Astrocyte of the hippocampus (primary cell): ENCODE measurements at places on chromosomes 7 and 10.

DNA sequence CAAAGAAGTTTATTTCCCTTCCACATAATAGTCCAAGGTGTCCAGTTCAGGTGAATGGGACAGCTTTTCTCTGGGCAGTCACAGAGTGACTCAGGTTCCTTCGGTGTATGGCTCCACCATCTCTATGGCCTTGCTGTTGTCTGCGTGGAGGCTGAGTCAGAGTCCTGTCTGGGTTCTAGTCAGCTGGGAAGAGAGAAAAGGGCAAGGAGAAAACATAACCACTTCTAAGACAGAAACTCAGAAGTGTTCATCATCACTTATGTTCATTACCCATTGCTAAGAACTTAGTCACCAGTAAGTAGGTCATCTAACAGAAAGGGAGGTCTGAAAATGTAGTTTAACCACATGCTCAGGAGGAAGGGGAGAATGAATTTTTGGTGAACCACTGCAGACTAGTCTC lies 32.4 kb upstream of the CCDC7 start:
- peak; percentile 92 for DNase-seq

- DNase-seq, result no peak
Measured at GRCh38 chr7:115494529-115495147, 535.9 kb downstream of the TFEC start.

DNA sequence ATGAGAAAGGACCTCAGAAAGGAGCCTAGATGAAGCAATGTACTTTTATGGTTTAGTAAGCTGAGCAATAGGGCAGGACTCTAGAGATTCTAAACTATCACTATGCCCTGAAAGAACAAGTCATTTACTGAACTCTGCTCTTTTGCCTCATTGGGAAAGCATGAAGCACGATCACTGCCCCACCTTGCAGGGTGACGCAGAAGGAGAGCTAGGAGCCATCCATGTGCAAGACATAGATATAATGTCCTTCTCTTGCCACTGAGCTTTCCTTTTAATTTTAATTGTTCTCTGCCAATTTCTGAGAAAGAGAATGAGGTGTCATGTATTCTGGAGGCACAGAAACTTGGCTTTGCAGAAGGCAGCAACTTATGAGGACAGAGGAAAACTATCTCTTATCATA lies 108.3 kb downstream of the SORCS1 start:
- no peak for DNase-seq

- DNase-seq, result no peak
Measured at GRCh38 chr7:6020371-6021286, 10.5 kb upstream of the ANKRD61 start.

GRCh38 chr7:42183547-42183946 lies 53.5 kb downstream of the GLI3 start:
- no peak for DNase-seq

DNA sequence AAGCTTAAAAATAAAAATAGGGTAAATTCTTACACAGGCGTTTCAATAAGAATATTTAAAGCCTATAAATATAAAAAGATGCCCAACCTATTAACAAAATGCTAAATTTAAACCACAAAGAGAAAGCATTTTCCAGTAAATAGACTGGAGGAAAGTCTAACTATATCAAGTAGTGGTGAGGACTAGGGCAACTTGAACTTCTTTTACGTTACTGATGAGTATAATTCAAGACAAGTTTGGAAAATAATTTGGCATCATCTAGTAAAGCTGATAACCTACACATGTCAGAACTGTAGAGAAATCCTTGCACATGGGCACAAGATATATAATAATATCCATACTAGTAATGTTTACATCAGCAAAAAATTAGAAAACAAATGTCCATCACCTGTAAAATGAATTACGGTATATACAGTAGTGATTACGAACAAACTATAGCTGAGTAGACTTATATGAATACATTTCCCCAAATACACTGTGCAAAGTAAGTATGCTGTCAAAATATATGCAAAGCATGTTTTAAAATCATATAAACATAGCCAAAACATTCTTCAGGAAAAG lies 27.4 kb downstream of the CRPPA start:
- no peak for DNase-seq

GRCh38 chr10:106360870-106361269 lies 803.6 kb downstream of the SORCS1 start:
- DNase-seq, result peak; percentile 7

DNA sequence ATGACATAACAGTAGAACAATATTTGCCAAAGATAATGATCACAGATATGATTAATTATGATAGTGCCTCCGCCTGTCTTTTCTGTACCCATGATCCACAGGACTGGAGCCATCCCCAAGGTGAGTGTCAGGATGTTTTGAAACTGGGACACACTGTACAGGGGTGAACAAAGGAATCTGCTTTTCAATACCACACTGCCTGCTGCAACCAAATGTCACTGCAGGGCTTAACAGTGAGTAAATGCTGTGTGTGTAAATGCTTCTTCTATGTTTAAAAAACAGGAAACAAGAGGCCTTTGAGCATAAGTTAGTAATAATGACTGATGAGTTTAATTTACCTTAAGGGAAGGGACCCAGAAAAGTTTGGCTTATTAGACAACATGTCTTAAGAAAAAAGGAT lies 65.2 kb downstream of the HBP1 start:
- peak; percentile 6 for DNase-seq

DNA sequence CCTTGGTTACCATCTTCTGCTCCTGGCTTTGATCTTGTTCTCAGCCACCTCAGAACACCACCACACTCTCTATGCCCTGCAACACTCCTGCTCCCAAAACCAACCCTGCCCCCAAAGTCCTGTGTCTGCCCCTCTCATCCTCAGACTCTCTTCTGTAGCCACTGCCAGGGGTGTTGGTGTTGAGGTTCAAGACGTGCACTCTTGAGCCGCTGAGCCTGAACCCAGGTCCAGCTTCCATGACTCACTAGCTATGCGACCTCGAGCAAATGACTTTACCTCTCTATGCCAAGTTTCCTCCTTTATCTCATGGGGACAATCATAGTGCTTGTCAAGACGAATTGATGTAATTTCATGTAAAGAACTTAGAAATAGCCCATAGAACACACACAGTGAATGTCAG lies 840 bp upstream of the ATP6V0A4 start:
- no peak for DNase-seq

GRCh38 chr10:79401015-79401921 lies 44.2 kb downstream of the ZCCHC24 start:
- DNase-seq, result no peak

DNA sequence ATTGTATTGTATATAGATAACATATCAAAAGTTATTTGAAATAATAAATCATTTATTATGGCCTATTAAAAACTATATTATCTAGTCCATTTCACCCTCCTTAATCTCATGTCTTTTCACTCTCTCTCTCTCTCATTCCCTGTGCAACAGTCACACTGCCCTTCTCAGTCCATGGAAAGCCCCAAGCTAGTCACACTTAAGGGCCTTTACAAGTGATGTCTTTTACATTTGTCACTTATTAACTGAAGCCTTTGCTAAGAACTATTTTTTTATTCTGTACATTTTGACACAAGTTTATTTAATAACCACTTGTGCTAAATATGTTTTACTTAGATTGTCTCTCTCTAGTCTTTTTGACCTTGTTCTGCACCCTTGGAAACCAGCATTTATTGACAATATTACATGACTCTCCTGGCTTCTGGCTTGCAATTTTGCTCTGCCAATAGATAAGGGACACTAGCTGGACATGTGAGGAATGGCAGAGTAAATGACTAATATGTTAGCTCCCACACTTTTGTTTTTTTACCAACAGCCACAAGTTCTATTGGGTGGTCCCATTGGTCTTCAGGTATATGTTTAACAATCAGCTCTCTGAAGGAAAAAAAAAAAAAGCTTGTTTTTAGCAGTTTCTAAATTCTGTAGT lies 706.8 kb upstream of the POT1 start:
- no peak for DNase-seq
